ENCODE measurements at places on chromosomes 4 and X. TPM values are rescaled to one million over a fixed set of nuclear protein-coding genes. Genes with fewer than 3 reads are reported as not detected.
A peak's percentile ranks its signal among the peaks of the same experiment; 100 is the strongest.

- peak; percentile 17 for DNase-seq
Observed at GRCh38 chr4:121764702-121765367, at the start of gene SMIM43. Gene SMIM43 (minus strand): TSS chr4:121765164. CDS start chr4:121765105, 59 bp downstream.

GRCh38 chr4:90071289-90072235, 55.6 kb upstream of the CCSER1 start:
- DNase-seq, result no peak

- no peak for DNase-seq
Observed at GRCh38 chrX:129760155-129760554, 19.6 kb upstream of the SASH3 start.

DNA sequence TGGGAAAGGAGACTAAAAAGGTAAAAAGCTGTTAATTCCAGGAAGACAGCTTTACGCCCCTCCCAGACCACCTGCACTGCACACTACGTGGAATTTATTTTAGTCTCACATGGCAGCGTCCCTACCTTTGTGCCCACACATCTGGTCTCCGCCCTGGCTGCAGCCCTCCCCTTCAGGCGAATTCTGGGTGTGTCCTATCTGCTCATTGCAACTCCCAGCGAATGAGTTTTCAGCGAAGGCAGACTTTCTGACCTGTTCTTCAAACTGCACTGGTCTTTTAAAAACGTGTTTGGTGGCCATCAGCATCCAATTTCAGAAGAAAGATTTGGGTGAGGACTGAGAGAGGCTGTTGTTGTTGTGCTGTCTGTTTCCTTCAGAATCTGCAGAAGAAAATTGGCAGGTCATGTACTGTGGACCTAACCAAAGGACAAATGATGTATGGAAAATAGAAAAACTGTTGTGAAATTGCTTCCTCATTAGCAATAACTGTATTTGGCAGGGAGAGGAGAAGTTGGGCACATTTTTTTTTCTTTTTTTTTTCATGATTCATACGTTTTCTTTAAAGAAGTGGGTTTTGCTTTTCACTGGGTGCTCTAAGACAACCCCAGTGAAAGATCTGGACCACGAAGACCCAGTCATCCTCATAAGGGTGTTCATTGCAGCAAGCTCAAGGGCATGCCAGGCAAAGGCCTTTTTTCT, 4.2 kb downstream of the TLR8 start:
- DNase-seq, result no peak

- peak; percentile 96 for DNase-seq
Observed at GRCh38 chr4:48909697-48910096, 3.1 kb upstream of the OCIAD2 start.

GRCh38 chr4:90718931-90719330, 591.7 kb downstream of the CCSER1 start:
- DNase-seq, result no peak

DNA sequence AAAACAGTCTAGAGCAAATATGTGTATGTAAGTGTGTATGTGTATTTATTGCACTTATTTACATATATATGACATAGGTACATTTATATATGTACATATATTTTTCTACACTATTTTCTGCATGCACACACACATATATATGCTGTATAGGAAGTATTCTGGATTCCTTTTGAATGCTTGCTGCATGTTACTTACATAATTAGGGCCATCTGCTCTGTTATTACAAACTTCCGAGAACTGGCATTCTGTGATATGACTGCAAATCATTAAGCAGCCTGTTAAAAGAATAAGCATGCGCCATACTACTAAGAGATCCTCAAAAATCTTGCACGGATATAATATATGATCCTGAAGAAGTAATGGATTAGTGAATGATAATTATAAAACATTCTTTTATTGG, 1157.6 kb upstream of the TENM3 start:
- no peak for DNase-seq

- DNase-seq, result peak; percentile 83
Observed at GRCh38 chr4:16516796-16517439, 290.6 kb upstream of the TAPT1 start.

- DNase-seq, result peak; percentile 69
Observed at GRCh38 chr4:185096032-185096653, 46.9 kb upstream of the SLC25A4 start.

DNA sequence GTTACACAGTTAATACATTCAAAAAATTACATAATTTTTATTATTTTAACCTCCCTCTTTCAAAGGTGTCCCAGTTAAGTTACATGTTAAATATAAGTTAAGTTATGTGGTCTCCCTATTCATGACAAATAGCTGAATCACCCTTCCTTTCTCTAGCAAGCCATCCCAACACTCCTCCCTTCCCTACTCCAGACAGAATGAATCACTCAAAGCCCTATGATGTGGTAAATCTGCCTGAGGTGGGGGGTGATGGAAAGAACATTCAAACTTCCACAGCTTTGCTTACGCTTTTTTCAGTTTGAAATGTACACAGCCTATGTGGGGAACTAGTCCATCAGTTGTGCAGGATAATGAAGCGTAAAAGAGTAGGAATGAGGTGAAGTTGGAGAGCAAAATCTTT, 90.2 kb downstream of the CXCL13 start:
- DNase-seq, result peak; percentile 91

DNA sequence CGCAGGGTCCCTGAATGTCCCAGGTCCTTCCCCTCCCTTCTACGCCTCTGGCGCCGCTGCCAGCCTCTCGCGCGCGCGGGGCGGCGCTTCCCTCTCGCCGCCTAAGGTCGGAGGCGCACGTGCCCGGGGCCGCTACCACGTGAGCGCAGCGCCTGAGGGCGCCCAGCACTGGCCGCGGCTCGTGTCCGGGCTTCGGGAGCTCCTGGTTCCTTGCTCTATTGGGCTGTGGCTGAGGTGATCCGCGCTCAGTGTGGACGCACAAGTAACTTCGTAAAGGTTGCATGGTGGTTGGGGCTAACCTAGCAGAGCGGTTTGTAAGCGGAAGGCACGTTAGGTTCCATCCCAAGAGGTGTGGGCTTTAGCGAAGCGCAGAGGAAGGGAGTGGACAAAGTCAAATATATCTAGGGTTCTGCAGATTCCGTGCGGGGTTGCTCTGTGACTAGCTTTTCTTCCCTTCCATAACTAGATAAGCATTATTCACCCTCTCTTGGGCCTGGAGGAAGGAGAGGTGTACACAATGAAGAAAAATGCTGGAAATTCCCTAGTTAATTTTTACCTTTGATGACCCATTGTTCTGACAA, 1.8 kb downstream of the TLL1 start:
- DNase-seq, result no peak

DNA sequence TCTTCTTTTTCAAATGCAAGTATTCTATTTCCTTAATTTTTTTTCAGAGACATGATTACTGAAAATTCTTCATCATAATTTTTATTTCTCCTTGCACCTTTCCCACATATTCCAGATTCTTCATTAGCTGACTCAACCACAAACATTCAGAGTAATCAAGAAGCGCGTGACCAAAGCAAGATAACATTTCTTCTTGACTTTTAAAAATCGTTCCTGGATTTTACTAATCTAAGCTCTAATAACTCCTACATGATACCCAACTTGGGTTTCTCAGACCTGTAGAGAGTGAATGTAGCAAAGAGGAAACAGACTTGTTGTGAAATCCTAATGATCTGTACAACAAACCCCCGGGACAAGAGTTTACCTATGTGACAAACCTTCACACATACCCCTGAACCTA, 615.0 kb downstream of the TMA16 start:
- DNase-seq, result no peak

GRCh38 chrX:118988911-118989310, 14.5 kb downstream of the LONRF3 start:
- DNase-seq, result no peak

DNA sequence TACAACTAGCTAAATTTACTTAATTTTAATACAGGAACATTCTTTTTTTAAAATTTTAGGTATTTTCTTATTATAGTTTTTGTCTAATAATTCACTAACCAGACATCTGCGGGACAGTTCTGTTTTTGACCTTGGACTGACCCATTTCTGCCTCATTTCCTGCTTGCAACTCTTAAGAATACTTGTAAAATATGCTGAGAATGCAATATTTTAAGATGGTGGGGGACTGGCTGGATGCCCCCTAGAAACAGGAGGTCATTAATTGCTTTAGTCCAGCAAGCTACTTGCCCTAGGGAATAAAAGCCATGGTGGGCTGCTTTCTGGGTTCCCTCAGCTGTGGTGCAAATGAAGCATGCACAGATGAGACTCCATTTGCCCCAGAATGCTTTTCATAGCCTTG, 2348.4 kb downstream of the PCDH7 start:
- DNase-seq, result no peak

- DNase-seq, result no peak
Observed at GRCh38 chrX:131874300-131874699, 148.8 kb upstream of the STK26 start.

DNA sequence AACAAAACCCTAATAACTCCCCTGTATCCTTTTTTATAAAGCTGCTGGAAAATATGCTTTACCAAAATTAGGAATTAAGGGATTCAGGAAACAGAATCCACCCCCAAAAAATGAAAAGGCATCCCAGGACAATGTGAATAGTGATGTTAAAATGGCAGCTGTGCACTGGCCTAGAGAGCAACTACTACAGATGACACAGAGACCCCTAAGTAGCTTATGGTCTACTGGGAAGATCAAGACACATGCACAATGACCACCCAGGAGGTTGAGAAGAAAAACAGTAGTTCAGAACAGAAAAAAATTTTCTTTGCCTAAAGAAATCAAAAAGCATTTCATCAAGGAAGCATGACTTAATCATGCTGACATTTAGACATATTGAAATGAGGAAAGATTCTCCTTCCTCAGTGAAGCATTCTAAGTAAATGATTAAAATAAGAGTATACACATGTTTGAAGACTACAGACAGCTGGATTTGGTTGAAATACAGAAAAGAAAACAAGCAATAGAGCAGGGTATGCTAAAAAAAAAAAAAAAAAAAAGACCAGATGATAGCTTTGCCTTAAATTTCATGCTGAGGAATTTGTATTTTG, 117.3 kb downstream of the WDFY3 start:
- no peak for DNase-seq

- DNase-seq, result peak; percentile 51
Observed at GRCh38 chr4:142405695-142406498, 440.2 kb downstream of the INPP4B start.

DNA sequence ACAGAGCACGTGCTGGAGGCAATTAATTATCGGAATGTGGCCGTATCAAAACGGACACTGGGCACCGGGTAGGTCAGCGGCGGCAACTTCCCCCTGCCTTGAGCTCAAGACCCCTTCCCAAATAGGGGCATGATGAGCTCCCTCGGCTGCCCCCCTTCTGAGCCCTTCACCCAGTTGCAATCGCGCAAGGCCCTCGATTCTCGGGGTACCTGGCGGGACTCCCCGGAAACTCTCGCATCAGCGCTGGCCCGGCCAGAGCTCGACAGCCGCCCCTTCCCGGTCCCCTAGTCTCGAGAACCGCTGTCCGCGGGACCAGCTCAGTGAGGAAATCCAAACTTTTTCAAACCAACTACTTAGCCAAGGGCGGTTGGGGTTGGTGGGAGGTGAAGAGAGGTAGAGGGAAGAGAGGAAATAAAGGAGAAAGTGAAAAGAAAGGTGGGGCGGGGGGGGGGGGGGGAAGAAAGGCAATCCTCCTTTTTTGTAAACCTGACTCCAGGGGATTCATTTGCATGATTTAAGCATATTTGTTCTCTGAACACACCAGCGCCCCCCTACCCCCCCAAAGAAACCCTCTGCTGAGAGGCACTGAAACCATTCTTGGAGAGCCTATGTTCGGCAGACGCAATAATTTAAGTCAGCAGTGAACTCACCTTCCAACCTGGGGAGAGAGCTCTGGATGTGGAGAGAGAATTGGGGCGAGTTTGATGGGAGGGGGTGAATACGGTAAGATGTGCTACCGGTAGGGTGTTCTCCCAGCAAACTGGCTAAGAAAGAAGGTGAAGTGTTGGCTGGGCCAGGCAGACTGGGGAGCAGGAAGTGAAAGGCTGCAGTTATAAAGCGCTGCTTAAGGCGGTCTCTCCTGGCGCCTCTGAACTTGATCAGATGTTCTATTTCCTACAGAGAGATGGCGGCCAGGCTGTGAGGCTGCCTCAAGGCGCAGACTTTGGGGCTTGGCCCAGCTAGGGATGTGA, 2.0 kb upstream of the ZIC3 start:
- no peak for DNase-seq

DNA sequence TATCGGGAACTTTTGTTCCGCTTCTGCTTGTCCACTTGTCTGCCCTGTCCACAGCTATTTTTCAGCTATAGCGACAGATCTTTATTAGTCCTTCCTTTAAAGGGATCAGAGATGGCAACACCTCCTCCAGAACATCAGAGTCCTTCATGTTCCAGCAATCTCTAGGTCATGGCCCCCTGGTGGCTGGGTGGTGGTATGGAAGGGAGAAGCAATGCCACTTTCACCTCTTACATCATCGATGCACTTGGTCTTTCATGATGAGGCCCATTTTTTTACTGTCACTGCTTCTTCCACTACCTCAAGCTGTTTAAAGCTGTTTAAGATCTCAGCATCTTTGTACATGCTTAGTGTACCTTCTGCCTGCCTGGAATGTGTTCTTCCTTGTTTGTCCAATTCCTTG, 106.7 kb downstream of the ARHGAP6 start:
- DNase-seq, result no peak

Gene ODAPH
- not detected for total RNA-seq

Gene DCAF12L2
- total RNA-seq, result not detected

Gene TMEM33
- 164 TPM for total RNA-seq

Gene SLC10A4
- not detected for total RNA-seq

Gene IL15
- total RNA-seq, result 2.3 TPM

Gene NPFFR2
- not detected for total RNA-seq

All from fibroblast of the aortic adventitia (primary cell).